ENCODE measurements at places on chromosomes 12 and 14.

GRCh38 chr12:122089077-122089476 lies 10.5 kb downstream of the MLXIP start:
- no peak for DNase-seq

- peak; percentile 84 for DNase-seq
Observed at GRCh38 chr14:76346391-76347160, 29.4 kb upstream of the ESRRB start.

DNA sequence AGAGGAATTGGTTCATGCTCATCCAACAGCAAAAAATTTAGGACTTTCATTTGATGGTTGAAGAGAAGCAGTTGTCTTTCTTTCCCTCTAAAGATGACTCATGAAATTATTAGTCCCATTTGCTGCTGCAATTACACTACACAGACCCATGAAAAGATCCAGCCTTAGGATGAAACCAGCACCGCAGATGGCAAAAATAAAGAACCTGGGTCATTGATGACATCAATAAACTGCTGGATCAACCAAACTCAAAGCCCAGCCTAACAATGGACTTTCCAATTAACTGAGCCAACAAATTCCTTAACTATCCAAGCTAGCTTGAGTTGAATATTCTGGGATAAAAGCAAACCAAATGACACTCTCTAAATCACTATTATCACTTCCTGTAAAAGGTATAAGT lies 20.7 kb downstream of the DICER1 start:
- no peak for DNase-seq

DNA sequence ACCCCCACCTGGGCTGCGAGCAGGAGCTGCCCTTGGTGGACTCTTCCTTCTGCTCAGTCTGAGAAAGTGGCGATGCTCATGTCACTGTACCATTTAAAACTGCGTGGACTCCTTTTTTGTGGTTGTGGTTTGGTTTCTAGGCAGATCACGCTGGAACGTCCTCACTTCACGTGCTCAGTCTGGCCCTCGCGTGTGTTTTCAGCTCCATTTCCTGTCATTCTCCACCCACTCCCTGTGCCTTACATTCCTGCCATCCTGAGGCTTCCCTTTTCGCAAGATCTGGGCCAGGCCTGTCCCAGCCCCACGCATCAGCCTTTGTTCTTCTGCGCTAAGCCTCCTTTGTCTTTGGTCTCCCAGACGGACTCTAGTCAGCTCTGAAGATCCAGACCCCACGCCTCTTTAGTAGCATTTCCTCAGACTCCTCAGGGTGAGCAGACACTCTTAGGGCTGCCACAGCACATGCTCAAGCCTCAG lies 105.4 kb downstream of the FBXL14 start:
- peak; percentile 56 for DNase-seq

GRCh38 chr12:127459687-127460086 lies 807.3 kb upstream of the TMEM132C start:
- DNase-seq = no peak

DNA sequence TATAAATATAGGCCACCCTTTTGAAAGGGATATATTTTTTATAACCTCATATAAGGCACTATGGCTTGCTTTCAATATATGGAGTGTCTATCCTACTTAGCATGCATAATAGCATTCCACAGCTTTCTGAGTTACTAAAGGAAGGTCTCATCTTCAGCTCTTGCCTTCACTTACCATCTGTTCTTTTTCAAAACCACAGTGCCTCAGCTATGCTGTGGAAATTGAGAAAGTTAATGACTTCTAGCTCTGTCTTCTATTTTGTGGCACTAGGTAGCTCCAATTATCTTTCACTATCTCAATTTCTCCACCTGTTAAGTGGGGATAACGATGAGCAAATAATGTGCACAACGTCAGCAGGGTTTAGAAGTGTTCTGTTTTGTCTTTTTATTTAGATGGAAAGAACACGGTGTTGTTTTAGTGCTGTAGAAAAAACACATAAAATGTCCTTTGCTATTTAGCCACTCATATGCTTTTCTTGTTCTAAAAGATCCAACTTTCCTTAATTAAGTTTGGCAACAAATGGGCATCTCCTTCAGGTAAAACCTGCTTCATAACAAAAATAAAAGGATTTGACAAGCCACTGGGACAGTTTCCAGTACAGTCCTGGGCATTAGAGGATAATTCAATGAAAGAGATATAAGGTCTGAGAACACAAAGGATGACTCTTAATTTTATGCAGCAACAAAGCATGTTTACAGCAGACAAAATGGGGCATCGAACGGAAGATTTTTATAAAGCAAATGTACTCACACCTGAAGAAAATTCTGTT lies 462.0 kb upstream of the SYT1 start:
- DNase-seq = no peak

DNA sequence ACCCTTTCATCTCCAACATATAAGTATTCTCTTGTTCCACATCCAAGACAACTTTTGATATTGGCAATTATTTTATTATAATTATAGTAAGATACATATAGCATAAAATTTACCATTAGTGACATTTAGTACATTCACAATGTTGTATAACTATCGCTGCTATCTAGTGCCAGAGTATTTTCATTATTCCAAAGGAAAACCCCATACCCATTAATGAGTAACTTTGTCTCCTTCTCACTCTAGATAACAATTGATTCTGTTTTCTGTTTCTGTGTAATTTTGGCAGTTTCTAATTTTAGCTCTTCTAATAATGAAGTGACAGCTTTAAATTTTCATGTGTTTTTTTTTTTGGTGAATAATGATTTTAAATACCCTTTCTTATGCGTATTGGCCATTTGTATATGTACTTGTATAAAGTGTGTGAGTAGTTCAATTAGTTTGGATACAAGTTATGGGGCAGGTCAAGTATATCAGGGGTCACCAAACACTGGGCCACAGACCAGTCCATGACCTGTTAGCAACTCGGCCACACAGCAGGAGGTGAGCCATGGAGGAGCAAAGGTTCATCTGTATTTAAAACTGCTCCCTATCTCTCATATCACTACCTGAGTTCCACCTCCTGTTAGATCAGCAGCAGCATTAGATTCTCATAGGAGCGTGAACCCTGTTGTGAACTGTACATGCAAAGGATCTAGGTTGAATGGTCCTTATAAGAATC lies 97.2 kb upstream of the SYT1 start:
- no peak for DNase-seq

- DNase-seq = no peak
Observed at GRCh38 chr14:54840336-54840735, 62.3 kb downstream of the GCH1 start.

- DNase-seq = peak; percentile 66
Observed at GRCh38 chr12:45050751-45051571, at the start of gene DBX2. Gene DBX2, minus strand, starts transcription at chr12:45051099. Its CDS starts 172 bp downstream, at chr12:45050927.

- DNase-seq = no peak
Observed at GRCh38 chr12:123106640-123107359, 44.1 kb downstream of the PITPNM2 start.

GRCh38 chr12:23415180-23415579 lies 534.3 kb downstream of the SOX5 start:
- no peak for DNase-seq

- DNase-seq = no peak
Observed at GRCh38 chr14:104072586-104072985, 12.9 kb upstream of the ASPG start.

DNA sequence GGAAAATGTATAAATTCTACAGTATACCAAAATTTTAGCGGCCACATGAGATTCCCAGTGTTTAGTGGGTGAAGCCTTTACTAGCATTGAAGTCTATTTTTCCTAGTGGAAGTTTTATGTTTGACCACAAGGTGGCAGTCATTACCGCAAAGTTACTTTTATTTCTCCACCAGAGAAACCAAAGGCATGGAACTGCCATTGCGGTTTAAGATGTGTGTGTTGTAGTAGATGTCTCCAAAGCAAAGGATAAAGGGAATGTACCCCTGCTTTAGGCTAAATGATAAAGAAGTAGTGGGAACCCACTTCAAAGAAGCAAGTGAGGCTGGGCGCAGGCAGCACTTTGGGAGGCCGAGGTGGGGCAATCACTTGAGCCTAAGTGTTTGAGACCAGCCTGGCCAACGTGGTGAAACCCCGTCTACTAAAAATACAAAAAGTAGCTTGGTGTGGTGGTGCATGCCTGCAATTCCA lies 140.5 kb downstream of the PRKCH start:
- DNase-seq = peak; percentile 95

- no peak for DNase-seq
Observed at GRCh38 chr12:131529196-131530040, 181.5 kb upstream of the SFSWAP start.

- no peak for DNase-seq
Observed at GRCh38 chr14:85702191-85702590, 172.2 kb downstream of the FLRT2 start.

DNA sequence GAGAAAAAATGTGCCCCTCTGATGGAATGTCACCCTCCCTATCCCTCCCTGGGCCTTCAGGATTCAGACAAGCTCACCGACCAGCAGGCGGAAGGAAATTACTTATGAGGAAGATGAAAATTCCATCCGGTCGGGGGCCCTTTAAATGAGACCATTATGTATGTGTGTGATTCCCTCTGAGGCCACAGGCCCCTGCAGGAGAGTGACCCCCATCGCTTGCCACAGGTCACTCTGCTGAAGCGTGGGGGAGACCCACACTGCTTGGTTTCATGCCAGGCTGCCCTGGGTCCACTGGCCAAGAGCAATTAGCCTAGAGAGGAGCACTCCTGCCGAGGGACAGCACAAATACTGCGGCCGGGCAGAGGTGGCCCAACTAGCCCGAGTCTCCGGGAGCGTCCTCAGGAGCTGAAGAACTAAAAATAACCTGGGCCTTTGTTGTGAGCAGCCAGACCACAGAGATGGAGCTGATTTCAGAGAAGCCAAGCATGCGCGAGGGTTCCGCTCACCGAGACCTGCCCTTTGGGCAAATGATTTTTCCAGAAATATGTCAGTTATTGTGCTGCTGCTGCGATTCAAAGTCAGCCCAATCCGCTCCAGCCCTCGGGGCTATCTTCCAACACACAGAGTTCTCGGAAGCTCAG lies 276.4 kb downstream of the DPF3 start:
- peak; percentile 81 for DNase-seq

DNA sequence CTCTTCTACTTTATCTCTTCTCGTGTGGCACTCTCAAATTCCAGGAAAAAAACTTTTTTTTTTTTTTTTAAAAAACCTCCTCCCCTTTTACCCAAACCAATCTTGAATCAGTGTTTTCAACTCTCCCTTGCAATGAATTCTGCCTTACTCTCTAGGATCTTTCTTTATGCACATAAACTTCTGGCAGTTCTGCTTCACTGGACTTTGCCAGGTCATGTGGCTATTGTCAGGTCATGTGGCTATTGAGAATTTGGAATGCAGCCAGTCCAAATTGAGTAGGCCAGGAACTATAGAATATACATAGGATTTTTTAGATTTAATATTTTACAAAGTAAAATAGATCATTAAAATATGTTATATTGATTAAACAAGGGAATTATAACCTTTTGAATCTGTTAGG lies 218.2 kb downstream of the TMTC3 start:
- no peak for DNase-seq

- no peak for DNase-seq
Observed at GRCh38 chr14:103094406-103095209, at the start of gene EXOC3L4. Gene EXOC3L4, plus strand, starts transcription at chr14:103094725. Its CDS starts 5,495 bp downstream, at chr14:103100220.

DNA sequence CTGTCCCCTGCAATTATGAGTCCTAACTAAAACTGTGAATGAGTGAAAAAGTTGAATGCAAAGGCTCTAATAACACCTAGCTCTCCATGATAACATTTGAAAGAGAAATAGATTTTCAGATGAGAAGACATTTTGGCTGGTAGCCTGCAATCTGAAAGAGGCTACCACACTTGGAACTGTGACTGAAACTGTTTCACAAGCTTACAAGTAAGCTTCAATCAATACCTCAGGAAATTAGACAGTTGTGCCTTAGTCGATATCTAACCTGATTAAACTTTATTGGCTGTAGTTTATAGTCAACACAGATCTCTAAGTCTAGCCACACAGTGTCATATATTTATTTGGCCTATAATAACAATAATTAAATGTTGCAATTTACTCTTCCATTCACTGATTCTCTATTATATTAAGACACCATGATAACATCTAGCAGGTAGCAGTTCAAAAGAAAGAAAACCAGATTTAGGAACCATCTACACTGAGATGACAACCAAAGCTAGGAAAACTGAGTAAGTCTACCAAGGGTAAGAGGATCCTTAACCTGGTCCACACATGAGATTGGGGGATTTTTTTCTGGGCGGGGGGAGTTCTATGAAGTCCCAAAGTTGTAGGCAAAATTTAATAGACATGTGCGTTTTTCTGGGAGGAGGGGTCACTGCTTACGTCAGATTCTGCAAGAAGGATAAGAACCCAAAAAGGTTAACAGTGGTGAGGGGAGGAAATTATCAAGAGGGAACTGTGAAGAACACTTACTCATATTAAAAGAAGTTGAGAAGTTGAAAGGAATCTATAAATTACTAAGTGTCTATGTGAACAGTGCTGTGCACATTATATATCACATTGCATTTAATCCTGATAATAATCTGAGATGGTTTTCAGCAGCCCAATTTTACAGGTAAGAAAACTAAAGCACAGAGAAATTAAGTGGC lies 65.8 kb downstream of the NUMB start:
- no peak for DNase-seq

- peak; percentile 83 for DNase-seq
Observed at GRCh38 chr12:103169-103981, 36.8 kb downstream of the IQSEC3 start.

GRCh38 chr12:22206111-22206728 lies 128.3 kb downstream of the ST8SIA1 start:
- no peak for DNase-seq

DNA sequence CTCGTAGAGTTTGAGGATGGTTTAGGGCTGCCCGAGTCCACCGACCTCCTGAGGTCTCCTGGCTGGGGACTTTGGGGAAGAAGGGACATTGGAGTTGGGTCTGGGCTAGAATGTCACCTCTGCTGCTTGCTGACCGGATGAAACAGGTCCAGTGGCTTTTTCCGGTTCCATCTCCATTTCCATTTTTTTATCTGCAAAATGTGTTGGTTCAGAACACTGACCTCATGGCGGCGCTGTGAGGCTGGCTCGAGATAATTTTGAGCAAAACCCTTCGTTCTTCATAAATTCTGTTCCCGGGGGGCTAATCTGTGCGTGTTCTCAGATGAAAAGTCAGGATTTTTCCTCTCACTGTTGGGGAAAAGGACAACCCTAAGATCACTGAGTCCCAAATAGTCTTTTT lies 11.7 kb upstream of the MYL2 start:
- no peak for DNase-seq

DNA sequence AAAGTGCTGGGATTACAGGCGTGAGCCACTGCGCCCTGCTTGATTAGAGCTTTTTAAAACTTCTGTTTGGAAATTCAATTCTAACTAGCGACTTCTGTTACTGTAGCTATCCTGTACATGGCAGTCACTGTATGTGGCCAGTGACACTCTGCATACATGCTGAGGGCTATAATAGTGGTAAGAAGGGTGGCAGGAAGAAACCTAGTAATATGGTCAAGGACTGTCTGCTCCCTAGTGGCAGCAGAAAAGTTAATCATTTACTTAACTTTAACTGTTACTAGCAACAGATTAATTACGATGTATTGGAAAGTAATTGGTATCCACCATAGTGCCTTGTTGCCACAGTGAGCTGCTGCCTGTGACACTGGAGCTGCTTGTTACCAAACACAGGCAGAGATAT lies 149.0 kb downstream of the KITLG start:
- DNase-seq = no peak

Data from eye (tissue), 1 donor.